ENCODE measurements at places on chromosomes 12 and 14.
A peak's percentile ranks its signal among the peaks of the same experiment; 100 is the strongest.

DNA sequence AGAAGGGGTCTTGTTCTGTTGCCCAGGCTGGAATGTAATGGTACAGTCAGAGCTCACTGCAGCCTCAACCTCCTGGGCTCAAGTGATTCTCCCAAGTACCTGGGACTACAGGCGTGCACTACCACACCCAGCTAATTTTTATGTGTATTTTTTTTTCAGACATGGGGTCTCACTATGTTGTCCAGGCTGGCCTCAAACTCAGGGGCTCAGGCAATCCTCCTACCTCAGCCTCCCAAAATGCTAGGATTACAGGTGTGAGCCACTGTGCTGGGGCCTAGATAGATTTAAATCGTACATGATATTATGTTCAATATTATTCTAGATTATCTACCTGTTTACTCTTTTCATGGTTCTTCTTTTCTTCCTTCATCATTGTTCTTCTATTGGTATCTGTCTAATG, 61.5 kb downstream of the IFT81 start:
- DNase-seq: no peak

DNA sequence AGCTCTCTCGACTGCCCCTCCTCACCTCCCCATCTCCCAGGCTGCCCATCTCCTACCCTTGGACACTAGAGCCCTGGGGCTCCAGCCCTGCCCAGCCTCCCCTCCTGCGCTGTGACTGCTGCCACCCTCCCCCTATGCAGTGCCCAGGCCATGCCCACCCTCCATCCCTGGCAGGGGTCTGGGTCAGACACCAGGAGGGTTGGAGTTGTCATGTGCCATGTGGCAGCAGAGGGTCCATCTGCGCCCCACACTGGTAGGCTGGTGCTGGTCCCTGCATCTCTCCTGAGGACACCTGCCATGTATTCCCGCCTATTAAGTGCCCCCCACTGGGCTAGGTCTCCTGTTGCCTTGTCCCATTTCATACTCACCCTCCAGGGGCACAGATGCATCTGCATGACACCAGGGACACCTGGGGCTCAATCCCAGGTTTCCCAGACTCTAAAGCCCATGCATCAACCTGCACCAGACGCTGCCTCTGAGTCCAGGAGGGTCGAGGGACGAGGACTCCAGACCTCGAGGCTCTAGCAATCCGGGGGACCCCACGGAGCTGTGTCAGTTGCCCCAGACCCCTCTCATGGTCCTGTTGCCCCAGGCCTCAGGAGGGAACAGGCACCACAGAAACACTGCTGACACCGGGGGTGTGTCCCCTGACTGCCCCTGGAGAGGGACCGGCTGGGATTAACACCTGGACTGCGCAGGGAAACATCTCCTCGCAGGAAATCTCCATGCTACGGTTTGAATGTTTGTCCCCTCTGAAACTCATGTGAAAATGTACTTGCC, 23.4 kb upstream of the SFSWAP start:
- DNase-seq: no peak

- DNase-seq: no peak
Observed at GRCh38 chr12:2190085-2190484, 137.3 kb downstream of the CACNA1C start.

DNA sequence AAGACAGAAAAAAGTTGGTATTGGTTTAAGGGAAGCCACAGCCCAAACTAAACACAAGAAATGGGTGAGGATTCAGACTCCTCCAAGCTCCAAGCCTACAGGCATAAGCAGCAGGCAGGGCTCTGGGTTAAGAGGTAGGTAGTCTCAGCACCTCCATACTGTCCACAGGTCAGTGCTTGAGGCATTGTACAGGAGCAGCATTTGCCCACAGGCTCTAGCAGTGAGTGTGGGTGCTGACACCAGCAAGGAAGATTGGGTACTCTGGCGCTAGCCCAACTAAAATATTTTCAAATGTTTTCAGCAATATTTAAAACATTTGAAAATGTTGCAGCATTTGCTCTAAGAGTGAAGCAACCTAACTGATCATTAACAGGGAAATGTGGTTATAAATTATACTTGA, 33.1 kb downstream of the FERMT2 start:
- DNase-seq: no peak

DNA sequence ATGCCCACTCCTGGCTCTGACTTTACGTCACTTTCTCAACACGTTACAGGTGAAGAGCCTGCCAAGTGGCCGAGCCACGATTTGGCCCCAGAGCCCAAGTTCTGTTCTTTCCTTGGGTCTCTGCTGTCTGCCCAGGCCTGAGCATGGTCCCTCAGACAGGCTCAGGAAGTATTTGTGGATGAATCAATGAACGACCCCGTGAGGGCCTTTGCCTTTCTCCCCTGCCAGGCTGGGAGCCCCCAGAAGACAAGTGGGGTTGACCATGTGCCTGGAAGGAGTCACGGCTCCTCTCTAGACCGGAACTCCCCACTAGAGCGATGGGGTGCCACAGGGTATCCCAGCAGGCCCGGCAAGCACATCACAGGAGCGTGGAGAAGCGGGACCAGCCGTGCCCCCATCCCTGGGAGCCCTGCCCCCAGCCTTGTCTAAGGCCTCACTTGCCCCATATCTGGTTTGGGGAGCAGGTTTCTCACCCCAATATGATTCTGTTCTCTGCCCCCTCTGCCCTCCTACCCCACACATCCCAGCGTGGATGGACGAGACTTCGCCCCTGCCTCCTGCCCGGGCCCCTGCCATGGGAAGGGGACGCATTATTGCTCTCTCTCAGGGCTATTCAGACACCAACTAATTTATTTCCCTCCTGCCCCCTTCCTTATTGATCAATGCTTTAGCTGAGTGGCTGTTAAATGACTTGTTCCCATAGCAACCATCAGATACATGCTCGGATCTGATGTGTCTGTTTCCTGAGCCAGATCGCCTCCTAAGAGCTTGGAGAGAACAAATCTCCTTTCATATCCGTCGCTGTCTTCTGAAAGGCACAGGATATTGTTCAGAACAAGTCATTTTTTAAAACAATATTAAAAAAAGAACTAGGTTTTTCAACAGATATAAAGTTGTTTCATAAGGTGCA, 69.0 kb downstream of the DIO3 start:
- no peak for DNase-seq

DNA sequence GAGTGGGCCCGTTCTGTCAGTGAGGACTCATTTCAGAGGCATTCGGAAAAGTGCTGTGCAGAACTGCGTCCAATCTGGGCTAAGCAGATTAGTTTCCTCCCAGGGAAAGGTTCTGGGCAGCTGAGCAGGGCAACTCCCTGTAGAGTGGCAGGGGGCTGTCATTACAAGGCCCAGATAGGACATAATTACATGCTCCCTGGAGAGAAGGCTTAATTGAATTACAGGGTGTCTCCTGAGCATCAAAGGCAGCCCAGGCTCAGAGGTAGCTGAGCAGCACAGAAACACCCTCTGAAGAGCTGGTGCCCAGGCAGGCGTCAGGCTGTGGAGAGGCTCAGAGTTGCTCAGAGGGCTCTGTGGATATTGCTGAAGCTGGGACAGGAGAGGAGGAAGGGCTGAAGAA, 36.0 kb downstream of the SLC8A3 start:
- peak; percentile 82 for DNase-seq

- no peak for DNase-seq
Observed at GRCh38 chr12:84542289-84542688, 370.3 kb downstream of the SLC6A15 start.

DNA sequence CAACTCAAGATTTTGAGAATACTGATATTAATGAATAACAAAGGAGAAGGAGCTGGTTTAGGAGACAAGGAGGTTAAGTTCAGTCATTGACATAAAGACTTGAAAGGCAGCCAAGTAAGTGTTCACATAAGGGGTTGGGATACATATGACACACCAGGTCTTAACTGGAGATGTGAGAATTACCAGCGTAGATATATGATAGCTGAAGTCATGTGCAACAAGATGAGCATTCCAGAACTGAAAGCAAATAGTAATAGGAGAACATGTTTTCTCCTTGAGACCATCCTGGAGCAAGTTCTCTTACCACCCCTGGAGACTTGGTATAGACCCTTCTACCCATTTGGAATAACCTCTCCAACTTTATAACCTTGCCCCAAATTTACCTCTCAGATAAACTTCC, 43.3 kb upstream of the NPFF start:
- no peak for DNase-seq

Measured in NCI-H1417 (cell line).